ENCODE measurements at places on chromosomes 2 and 18.

DNA sequence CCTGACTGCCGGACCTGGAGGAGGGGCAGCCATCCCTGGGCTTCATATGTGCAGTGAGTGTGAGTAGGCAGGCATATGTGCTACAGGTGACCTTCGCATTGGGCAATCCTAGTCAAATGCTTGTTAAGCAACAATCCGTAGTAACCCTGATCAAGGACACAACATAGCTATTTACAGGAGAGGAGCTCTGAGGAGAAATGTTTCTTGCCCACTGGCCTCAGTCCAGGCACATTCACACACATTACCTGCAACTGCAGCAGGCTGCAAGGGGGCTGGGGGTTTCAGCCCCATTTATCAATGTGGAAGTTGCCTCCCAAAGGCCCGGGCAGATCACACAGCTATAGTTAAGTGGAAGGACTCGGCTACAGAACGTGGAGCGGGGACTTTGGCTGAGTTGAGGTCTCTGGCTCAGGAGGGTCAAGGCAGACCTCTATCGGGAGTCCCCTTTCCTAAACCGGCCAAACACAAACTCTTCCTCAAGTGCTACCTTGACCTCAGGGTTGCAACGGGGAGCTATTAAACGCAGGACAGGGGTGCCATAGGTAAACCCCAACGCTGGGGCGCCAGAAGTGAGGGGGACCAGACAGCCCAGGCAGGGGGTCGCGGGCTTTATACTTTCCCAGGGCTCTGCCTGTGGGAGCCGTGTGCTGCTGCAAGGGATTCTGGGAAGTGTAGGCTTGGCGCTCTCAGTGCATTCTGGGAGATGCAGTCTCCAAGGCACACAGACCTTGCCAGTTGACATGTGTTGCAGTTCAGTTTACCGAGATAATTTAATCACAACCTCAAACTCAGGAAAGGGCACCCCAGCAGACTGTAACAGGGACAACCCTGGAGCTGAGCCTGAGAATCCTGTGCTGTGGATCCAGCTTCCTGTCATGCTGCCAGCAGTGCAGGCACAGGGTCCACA lies 9.4 kb downstream of the KHK start:
- peak; percentile 42 for DNase-seq

GRCh38 chr2:67215214-67216055 lies 181.7 kb upstream of the ETAA1 start:
- DNase-seq: peak; percentile 89

GRCh38 chr2:163801486-163801885 lies 65.7 kb upstream of the FIGN start:
- DNase-seq: no peak

- DNase-seq: no peak
Measured at GRCh38 chr18:9091066-9091476, 11.4 kb upstream of the NDUFV2 start.
